ENCODE measurements at places on chromosomes 4 and X. TPM values are rescaled to one million over a fixed set of nuclear protein-coding genes. Genes with fewer than 3 reads are reported as not detected.

Gene SPATA18
- 5.5 TPM for total RNA-seq

Gene CT45A9
- not detected for total RNA-seq

Gene GATA1
- total RNA-seq, result not detected

Gene GAB1
- total RNA-seq, result 2.6 TPM

Gene CLCN4
- 3.6 TPM for total RNA-seq

Gene CXorf51A
- total RNA-seq, result not detected

Gene SSX4
- not detected for total RNA-seq

Gene WFS1
- total RNA-seq, result 12.5 TPM

Gene GABRG1
- not detected for total RNA-seq

Gene CT45A2
- not detected for total RNA-seq

Gene FANCB
- total RNA-seq, result 3.6 TPM

Gene RTL5
- 2.9 TPM for total RNA-seq

Gene PDE5A
- 0.39 TPM for total RNA-seq

Gene NPY5R
- not detected for total RNA-seq

Gene ITGB1BP2
- total RNA-seq, result 1.1 TPM

Gene TMEM255A
- total RNA-seq, result 0.33 TPM

Gene NEK1
- 2.3 TPM for total RNA-seq

Gene CDX4
- total RNA-seq, result not detected

Gene METAP1
- 47.4 TPM for total RNA-seq

Gene DSPP
- not detected for total RNA-seq

Gene SSX3
- total RNA-seq, result not detected

Gene MSMO1
- total RNA-seq, result 22.5 TPM

Gene GABRE
- 20.9 TPM for total RNA-seq

Gene BGN
- not detected for total RNA-seq

Gene SHOX
- total RNA-seq, result not detected

Gene GLRA3
- 0.01 TPM for total RNA-seq

Gene HTN3
- not detected for total RNA-seq

Gene STK32B
- total RNA-seq, result 17.9 TPM

Gene DYNLT3
- total RNA-seq, result 16.2 TPM
